ENCODE measurements at places on chromosomes 1 and 21.

DNA sequence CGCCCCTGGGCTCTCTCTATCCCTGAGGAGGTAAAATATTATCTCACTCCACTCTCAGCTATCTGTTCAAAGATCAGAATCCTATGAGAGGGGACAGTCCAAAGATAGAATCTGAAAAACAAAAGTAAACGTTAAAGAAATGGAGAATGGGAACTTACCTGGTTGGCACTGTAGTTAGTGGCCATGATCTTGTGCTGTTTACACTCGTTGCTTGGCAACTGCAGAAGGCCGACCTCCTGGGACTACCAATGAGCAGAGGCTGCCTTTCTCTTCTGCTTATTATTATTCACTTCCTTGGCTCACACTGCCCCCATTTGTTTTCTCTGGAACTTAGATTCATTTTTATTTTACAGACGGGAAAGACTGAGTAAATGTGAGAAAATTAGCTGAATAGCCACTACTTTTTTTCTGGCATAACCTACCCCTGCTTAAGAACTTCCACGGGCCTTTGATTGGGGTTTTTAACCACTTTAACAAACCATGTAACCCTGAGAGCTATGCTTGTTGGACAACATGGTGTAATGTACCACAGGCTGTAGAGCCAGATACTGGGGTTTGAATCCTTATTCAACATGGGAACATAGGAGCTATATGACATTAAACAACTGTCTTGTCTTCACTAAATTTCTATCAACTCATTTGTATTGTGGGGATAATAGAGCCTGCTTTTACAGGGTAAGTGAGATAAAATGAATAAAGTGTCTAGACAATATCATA, at the start of gene CFAP126:
CFAP126 (minus strand) TSS at position 193 of the 717 bp plus-strand sequence; CDS start at position 185, 8 bp downstream.
- peak; percentile 34 for DNase-seq

- DNase-seq = no peak
Measured at GRCh38 chr1:231094421-231094820, 54.4 kb upstream of the FAM89A start.

GRCh38 chr1:199301472-199302217, 662.8 kb downstream of the PTPRC start:
- DNase-seq = no peak

GRCh38 chr1:234322979-234323378, 50.3 kb upstream of the COA6 start:
- DNase-seq = no peak

GRCh38 chr1:227094249-227094966, 154.3 kb downstream of the COQ8A start:
- peak; percentile 45 for DNase-seq
